ENCODE measurements at places on chromosomes 7 and 10.

- DNase-seq, result no peak
Observed at GRCh38 chr7:142066536-142066935, 45.0 kb upstream of the MGAM2 start.

DNA sequence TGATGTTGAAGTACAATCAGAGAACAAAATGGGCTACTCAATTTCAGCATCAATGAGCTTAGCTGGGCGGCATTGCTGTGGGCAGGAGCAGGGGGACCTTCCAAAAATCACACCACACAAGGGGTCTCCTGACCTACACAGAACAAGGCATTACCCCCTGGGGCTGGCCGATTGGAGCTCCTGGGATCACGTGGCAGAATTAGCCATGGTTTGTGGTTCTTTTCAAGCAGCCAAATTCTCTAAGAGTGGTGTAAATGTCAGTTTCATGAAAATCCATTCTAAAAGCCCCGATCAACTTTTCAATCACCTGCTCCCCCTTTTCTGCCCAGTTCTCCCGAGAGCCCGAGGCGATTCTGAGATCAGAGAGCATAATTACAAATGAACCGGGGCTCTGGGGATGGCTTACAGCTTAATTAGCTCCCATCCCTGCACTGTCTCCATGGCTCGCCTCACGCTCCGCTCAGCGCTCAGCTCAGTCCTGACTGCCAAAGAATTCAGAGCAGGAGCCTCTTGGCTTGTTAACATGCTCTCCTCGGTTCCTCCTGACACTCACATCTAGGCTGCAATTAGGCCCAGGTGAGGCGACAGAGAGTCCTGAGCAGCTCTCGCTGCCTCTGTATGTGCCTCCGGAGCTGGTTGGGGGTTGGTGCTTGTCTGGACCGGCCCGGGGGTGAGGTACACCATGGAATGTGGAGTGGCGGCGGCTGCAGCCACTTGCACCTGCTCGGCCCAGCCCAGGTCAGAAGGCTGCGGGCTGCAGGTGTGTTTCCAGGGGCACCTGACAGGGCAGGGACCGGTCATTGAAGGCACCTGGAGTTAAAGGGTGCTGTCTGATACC is 111.8 kb downstream of the WDR11 start:
- DNase-seq, result no peak

DNA sequence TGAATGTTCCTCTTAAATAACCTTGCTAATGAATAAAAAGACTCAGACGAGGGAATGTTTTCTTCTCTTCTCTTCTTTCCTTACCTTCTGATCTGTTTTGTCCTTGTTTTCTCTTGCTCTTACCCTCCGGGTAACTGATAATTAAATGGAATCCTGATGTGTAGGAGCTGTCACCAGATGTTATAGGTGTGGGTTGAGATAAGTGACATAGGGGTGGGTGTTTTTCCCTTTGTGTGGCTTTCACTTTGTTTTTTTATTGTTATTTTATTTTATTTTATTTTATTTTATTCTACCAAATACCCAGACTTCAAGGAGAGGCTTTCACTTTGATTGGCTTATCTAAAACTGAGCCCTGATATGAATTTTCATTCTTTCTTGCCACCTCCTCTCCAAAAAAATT is 25.5 kb downstream of the ANLN start:
- no peak for DNase-seq

GRCh38 chr10:48224979-48225560 is 49.4 kb downstream of the FRMPD2 start:
- no peak for DNase-seq

GRCh38 chr7:68862736-68863135 is 735.5 kb upstream of the AUTS2 start:
- no peak for DNase-seq

Data from inflammatory macrophage treated with lipopolysaccharide for 4 hours (primary cell).